ENCODE measurements at places on chromosomes 1 and 21. TPM values are rescaled to one million over a fixed set of nuclear protein-coding genes. Genes with fewer than 3 reads are reported as not detected.

FNDC10 gene
- 1.4 TPM for total RNA-seq

GRCh38 chr1:213519098-213519497, 468.1 kb downstream of the RPS6KC1 start:
- DNase-seq = no peak

GRCh38 chr1:57404884-57405283, 19.0 kb downstream of the DAB1 start:
- no peak for DNase-seq

- no peak for DNase-seq
These were observed 99.0 kb downstream of the NFIA start for GRCh38 chr1:61181067-61182038.

COL6A1 gene
- 8.5 TPM for total RNA-seq

DNA sequence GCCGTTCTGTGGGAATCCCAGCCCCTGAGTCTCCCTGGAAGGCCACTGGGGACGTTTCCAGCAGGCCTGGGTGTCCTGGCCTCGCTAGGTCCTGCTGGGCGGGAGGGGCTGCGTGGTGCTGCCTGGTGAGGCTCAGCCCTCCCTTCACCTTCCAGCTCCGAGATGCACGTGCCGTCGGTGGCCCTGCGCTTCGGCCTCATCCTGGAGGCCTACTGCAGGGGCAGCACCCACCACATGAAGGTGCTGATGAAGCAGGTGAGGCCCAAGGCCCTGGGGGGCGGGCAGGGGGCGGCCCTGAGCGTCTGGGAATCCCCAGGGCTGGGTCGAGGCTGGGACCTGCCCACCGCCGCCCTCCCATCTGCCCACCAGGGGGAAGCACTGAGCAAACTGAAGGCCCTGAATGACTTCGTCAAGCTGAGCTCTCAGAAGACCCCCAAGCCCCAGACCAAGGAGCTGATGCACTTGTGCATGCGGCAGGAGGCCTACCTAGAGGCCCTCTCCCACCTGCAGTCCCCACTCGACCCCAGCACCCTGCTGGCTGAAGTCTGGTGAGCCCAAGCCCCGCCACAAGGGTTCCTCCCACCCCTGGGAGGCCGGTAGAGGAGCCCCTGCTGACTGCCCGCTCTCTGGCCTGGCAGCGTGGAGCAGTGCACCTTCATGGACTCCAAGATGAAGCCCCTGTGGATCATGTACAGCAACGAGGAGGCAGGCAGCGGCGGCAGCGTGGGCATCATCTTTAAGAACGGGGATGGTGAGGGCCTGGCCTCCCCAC, 70.3 kb downstream of the PIK3CD start:
- DNase-seq = peak; percentile 63

WNT2B gene
- total RNA-seq = 1.3 TPM

Data from dermis blood vessel endothelial cell (primary cell).